ENCODE measurements at places on chromosomes 6 and 20. TPM values are rescaled to one million over a fixed set of nuclear protein-coding genes. Genes with fewer than 3 reads are reported as not detected.

- DNase-seq: no peak
These were observed 5.3 kb downstream of the SOBP start for GRCh38 chr6:107495196-107495643.

DNA sequence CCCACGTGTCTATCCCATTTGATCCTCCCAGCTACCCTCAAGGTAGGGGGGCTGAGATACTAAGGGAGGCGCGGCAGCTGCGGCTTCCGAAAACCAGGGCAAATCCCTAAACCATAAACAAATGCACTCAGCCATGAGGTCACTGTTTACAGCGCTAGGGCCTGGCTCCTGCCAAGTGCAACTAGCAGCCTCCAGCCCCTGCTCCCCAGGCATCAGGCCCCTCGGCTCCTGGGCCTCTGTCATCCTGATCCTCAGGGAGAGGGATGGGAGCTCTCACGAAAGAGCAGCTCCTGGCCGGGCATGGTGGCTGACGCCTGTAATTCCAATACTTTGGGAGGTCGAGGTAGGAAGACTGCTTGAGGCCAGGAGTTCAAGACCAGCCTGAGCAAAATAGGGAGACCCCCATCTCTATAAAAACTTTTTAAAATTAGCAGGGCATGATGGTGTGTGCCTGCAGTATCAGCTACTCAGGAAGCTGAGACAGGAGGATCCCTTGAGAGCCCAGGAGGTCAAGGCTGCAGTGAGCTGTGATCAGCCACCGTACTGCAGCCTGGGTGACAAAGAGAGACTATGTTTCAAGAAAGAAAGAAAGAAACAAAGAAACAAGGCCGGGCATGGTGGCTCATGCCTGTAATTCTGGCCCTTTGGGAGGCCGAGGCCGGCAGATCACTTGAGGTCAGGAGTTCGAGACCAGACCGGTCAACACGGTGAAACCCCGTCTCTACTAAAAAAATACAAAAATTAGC is 42.5 kb upstream of the TLDC2 start:
- no peak for DNase-seq

GRCh38 chr20:19649041-19649440 is 109.0 kb upstream of the RIN2 start:
- DNase-seq: no peak

The VGLL2 gene
- total RNA-seq: 0.16 TPM

GRCh38 chr20:4067600-4068261 is 52.4 kb upstream of the RNF24 start:
- no peak for DNase-seq

GRCh38 chr6:159788753-159789376 is 537 bp downstream of the TCP1 start:
- DNase-seq: peak; percentile 16

DNA sequence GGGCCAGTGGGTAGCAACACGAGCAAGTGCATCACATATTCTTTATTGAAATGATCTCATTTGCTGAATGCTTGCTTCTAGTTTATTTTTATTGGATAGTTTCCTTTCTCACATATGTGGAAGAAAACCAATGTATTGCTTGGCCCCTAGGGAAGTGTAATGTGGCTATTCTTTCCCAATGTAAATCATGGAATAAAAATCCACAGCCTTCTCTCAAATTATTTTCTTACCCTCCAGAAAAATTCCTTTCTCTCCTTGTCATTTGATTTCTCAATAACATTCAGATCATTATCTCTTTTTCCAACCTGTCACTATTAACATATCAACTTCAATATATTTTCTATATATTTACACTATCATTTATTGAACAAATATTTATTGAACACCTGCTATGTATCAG is 51.9 kb upstream of the PTPRK start:
- DNase-seq: no peak

GRCh38 chr6:75429061-75429703 is 64.4 kb downstream of the FILIP1 start:
- no peak for DNase-seq

DNA sequence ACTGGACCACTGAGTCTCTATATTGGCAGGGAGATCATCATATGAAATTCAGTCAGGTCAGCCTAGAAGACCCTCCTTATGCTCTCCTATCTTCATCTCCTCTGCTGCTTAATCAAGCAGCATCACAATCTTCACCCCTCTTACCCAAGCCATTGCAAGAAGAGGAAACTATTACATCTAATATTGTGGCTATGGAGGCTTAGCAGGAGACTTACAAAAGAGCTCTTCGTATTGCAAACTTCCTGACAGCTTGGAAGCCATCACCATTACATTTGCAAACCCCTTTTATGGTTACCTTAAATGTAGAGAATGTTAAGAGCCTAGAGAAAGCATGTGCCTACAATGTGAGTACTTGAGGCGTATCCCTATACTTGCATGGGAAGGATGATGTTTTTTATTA is 87.2 kb upstream of the STXBP5 start:
- no peak for DNase-seq

The LIME1 gene
- 16.5 TPM for total RNA-seq

DNA sequence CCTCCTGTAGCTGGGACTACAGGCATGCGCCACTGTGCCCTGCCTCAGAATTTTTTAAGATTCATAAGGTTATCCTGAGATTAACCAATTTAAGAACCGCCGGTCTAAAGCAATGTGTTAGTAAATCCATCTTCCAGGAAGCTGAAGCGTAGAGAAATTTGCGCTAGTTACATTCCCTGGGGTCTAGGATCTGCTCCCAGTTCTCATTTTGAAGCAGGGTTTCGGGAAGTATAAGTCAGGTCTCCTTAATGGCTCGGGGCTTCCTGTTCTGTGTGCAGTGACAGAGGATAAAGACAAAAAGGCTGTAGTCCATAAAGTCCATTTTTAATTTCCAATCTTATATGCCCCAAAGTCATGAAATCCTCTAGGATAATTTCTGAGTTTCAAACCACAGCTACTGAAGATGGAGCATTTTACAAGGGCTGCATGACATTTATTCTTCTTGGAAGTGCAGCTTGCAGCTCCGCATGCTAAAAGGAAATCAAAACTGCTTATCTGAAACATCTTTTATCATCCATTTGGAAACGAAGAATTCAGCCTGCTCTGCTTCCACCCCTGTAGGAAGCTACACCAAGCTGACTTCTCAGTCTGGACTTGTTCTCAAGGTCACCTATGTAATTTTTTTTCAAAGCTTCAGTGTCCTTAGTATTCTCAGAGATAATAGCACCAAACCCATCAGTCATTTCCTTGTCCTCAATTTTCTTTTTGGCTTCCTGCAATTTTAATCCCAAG is 326.1 kb downstream of the PRL start:
- no peak for DNase-seq

GRCh38 chr6:24649691-24650090 is 3.7 kb upstream of the KIAA0319 start:
- no peak for DNase-seq

- DNase-seq: no peak
These were observed 313.6 kb downstream of the TBC1D32 start for GRCh38 chr6:121020656-121021055.

The FAM209B gene
- total RNA-seq: 0.55 TPM

DNA sequence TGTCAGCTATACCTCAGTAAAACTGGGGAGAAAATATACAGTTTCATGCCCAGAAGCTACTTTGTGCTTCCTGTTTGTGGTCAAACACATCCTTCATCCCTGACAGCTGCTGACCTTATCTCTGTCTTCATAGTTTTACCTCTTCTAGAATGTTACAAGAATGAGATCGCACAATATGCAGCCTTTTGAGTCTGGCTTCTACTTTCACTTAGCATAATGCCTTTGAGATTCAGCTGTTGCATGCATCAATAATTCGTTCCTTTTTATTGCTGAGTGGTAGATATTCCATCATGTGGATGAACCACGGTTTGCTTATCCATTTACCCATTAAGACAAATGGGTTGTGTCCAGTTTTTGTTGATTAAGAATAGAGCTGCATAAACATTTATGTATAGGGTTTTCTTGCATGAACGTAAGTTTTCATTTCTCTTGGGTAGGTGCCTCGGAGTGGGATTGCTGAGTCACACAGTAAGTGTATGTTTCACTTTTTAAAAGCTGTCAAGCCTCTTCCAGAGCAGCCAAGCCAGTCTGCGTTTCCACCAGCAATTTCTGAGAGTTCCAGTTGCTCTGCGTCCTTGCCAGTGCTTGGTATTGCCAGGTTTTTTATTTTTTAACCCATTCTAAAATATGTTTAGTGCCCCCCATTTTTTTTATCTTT is 86.6 kb upstream of the PAX1 start:
- no peak for DNase-seq

DNA sequence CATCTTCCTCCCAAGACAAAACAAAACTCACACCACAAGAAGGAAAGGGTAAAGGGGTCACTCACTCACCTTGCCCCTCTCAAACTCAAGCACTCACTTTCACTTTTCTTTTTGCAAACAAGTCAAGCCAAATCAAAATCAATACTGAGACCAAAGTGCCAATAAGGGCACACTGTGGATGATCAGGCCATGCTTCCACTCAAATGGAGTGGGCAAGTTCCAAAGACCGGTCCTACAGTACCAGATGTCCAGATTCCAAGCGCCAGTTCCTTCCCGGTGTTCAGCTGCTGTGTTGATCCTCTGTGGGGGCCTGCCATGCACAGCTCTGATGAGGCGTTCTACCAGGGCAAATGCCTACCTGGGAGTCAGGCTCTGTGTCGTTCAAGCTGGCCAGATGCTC is 162.6 kb upstream of the GRIK2 start:
- no peak for DNase-seq

The SLC22A1 gene
- 1.7 TPM for total RNA-seq

DNA sequence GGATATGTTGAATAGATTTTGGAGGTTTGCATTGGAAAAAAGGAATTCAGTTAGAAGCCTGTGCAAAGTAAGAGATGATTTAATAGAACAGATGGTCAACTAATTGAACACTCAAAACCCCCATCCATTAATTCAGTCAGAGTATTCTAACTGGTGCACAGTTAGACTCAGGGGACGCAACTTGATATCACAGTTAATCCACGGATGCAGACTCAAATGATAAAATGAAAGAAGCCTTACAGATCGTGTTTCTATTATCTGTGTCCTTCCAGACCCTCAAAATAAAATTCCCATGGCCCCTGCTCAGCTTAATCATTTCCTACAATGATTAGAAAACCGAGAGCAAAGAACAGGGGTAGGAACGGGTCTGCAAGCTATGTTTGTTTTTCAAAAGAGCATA is 45.4 kb upstream of the DTNBP1 start:
- DNase-seq: no peak

The SPTLC3 gene
- total RNA-seq: 0.09 TPM

The C20orf144 gene
- 0.44 TPM for total RNA-seq

- no peak for DNase-seq
These were observed 9.4 kb upstream of the TRIB3 start for GRCh38 chr20:370977-371754.

- DNase-seq: no peak
These were observed 1.9 kb downstream of the BAG2 start for GRCh38 chr6:57173886-57174510.

The C6orf47 gene
- total RNA-seq: 23.5 TPM

The CD164 gene
- total RNA-seq: 73.1 TPM

The EYS gene
- total RNA-seq: 0.40 TPM

DNA sequence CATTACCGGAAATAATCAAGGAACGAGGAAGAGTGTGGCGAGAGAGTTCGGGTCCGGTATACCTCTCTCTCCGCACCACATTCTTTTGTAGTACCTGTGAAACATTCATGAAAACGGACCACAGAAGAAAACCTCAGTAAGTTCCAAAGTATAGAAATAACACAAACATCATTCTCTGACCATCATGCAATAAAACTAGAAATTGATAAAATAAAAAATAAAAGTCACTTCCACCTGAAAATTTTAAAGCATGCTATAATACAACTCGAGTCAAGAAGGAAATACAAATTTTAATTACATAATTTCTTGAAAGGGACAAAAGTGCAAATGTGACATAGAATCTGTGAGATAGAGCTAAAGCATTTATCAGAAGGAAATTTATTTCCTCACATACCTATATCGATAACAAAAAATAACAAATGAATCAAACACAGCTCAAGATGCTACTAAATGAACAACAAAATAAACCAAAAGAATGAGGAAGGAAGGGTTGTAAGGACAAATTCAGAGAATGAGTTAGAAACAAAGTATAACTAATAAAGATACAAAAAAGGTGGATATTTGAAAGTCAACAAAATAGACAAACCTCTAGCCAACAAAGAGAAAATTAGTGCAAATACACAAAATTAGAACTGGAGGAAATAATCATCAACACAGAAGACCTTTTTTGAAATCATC is 84.2 kb downstream of the TRIM27 start:
- DNase-seq: no peak

DNA sequence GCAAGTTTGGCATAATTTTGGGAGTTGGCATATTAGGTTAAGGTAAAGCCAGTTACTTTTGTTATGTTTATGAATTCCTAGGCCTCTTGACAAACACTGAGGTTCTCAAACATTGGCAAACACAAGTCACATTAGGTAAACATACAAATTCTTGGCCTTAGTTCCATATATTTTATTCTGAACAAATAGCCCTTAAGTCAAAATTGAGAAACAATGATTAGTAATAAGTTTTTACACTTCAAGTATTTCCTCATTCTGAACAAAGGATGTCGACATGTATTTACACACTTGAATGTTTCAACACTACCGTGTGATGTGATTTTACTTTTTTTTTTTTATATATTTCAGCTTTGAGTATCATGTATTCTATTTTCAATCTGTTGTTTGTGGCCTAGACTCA is 3.8 kb upstream of the ECHDC1 start:
- DNase-seq: no peak

GRCh38 chr6:147588469-147588868 is 80.0 kb downstream of the SAMD5 start:
- DNase-seq: no peak

DNA sequence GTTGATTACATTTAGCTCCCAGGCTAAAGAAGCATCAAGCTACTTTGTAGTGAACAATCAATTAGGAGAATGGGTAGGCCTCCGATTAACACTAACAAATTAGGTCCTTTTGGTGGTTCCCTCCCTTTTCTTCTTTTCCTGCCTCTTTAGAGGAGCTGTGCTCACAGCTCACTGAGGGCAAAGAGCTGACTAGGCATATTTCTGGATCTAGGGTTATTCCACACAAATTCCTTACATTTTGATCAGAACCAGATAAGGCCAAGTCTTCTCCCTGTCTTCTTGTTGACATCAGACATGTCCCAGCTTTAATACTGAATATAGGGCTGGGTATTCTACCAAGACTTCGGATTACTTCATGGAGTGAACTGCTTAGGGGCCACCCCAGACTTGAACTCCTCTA is 119.1 kb downstream of the PKHD1 start:
- DNase-seq: no peak

DNA sequence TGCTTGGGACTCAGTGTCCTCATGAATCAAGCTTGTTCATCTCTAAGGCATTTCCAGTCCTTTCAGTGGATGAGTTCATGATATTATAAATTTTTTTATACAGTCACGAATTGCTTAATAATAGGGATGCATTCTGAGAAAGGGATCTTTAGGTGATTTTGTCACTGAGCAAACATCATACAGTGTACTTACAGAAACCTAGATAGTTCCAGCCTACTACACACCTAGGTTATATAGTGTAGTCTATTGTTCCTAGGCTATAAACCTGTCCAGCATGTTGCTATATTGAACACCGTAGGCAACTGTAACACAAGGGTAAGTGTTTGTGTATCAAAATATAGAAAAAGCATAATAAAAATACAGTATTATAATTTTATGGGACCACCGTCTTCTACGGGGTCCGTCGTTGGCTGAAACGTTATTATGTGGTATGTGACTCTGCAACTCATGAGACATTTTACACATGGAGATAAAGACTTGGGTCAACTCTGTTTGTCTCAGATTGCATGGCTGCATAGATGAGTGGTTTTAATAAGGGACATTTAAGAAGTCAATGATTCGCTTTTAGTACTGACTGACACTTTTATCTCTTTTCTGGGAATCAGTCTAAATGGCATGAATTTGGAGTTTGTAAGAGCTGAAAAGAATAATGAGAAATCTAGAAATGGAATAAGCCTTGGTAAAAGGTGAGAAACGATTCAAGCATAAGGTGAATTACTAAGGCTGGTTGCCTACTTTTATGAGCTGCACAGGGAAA is 33.2 kb downstream of the CLIC5 start:
- DNase-seq: no peak
